ENCODE measurements at places on chromosomes 12 and 14. TPM values are rescaled to one million over a fixed set of nuclear protein-coding genes. Genes with fewer than 3 reads are reported as not detected.

The RFX4 gene
- total RNA-seq = not detected

The AKAP6 gene
- total RNA-seq = 0.85 TPM

The CNTN1 gene
- not detected for total RNA-seq

- no peak for DNase-seq
- no peaks in the 10 kb centered on the region for H3K4me1 ChIP-seq
- no peaks in the 10 kb centered on the region for H3K27me3 ChIP-seq
- H3K27ac ChIP-seq = no peak overlapping the region
- no peak overlapping the region for H3K4me3 ChIP-seq
- peaks cover 5% of the 10 kb centered on the region for H3K36me3 ChIP-seq
Measured at GRCh38 chr14:57244106-57244505, 24.6 kb downstream of the EXOC5 start.

DNA sequence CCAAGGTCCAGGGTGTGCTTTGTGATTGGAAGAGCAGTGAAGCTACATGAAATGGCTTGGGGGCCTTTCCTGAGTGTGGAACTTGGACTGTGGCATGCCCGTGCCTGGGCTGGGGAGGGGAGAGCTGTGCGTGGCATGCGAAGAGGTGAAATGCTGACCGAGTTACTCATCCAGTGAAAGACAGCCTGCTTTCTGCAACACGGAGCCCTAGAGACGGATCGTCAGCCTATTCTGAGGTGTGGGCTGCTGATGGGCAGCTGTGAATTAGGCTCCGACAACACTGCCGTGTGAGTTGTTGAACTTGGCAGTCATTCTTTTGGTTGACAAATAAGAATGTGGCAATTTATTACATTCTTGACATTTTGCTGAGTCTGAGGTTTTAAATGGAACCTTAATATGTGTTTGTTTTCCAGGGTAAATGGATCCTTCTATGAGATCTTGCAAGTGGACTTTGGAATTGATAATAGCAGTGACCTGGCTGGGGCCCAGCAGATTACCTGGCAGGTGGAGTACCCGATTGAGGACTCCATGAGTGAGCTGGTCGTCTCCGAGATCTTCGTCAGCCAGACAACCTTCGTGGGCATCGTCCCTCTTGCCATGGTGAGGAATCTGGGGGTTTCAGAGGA lies 453.9 kb downstream of the AACS start:
- no peak overlapping the region for H3K27ac ChIP-seq
- H3K4me3 ChIP-seq = no peak overlapping the region
- no peaks in the 10 kb centered on the region for H3K4me1 ChIP-seq
- no peak for DNase-seq
- no peaks in the 10 kb centered on the region for H3K36me3 ChIP-seq

DNA sequence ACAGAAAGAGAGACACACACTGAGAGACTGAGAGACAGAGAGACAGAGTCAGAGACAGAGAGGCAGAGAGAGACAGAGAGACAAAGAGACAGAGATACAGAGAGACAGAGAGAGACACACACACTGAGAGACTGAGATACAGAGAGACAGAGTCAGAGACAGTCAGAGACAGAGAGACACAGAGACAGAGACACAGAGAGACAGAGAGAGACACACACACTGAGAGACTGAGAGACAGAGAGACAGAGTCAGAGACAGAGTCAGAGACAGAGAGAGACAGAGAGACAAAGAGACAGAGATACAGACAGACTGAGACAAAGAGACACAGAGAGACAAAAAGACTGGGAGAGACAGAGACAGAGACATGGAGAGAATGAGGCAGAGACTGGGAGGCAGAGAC lies 90.0 kb downstream of the GALNT9 start:
- no peak for DNase-seq
- no peaks in the 10 kb centered on the region for H3K27me3 ChIP-seq
- H3K4me1 ChIP-seq = no peaks in the 10 kb centered on the region
- no peaks in the 10 kb centered on the region for H3K36me3 ChIP-seq
- H3K27ac ChIP-seq = no peak overlapping the region
- H3K4me3 ChIP-seq = no peak overlapping the region

DNA sequence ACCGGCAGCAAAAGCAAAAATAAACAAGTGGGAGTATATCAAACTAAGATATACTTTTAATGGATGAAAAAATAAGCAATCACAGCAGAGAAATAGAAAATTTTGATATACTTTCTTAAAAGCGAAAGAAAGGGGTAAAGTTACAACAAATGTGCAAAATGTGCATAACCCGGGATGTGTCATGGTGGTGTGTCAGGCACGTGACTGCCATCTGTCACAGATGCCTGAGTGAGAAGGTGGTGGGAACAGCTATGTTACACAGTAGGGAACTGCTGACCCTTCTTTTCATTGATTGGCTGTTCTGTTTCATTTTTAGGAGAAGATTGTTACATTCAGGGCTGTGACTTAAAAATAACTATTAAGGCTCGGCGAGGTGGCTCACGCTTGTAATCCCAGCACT lies 168.1 kb upstream of the PELI2 start:
- no peak overlapping the region for H3K27ac ChIP-seq
- no peaks in the 10 kb centered on the region for H3K36me3 ChIP-seq
- H3K4me3 ChIP-seq = no peak overlapping the region
- H3K4me1 ChIP-seq = no peaks in the 10 kb centered on the region
- peaks cover 10% of the 10 kb centered on the region for H3K27me3 ChIP-seq
- DNase-seq = no peak

DNA sequence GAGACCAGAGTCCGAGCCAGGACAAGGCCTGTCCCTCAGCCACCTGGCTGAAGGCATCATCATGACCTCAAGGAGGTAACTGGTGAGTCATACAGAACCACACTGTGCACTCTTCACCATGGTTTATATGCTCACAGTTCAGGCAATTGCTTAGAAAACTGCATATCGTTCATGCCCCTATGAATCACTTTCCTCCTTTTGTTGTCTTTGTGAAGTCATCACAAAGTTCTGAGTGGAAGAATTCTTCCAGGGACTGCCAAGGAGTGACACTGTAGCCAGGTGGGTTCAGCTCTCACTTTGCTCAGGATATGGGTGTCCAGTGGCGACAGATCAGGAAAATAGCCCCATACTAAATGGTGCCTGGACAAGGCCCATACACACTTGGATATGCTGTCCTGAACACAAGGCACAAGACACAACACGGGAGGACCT lies 92.5 kb downstream of the DPF3 start:
- H3K4me3 ChIP-seq = no peak overlapping the region
- peaks cover 2% of the 10 kb centered on the region for H3K27me3 ChIP-seq
- peaks cover 11% of the 10 kb centered on the region for H3K4me1 ChIP-seq

DNA sequence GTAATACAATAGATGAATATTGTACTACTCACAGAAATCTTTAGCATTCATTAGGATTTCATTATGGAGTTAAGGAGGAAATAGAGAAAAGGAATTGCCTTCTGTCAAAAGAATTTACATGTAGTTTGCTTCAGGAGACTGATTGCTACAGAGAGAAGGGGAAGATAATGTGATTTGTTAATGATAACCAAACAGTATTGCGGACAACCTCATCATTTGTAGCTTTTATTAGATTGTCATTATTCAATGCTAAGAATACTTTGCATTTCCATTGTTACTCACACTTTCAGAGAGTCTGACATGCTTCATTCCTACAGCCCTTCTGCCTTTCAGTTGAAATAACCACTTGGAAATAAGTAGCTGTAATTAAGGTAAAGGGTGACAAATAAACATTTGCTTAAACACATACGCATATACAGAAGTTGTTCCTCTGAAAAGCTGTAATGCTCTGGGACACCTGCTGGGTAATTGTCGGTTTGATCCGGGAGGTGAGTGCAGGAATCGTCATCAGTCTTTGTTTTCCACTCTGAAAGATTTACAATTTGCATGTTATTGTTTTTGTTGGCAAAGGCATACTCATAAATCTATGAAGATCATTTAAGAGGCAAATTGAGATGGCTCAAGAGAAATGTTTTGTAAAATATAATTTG lies 600.2 kb downstream of the TRHDE start:
- H3K4me3 ChIP-seq = no peak overlapping the region
- no peaks in the 10 kb centered on the region for H3K27me3 ChIP-seq
- DNase-seq = no peak
- no peaks in the 10 kb centered on the region for H3K36me3 ChIP-seq
- no peak overlapping the region for H3K27ac ChIP-seq
